ENCODE measurements at places on chromosomes 7 and 10. TPM values are rescaled to one million over a fixed set of nuclear protein-coding genes. Genes with fewer than 3 reads are reported as not detected.

Gene GJD4
- not detected for polyA plus RNA-seq

- DNase-seq = no peak
Measured at GRCh38 chr10:58115218-58116050, 152.3 kb downstream of the IPMK start.

GRCh38 chr10:35992107-35992506, 350.0 kb upstream of the FZD8 start:
- no peak for DNase-seq

Gene IL15RA
- polyA plus RNA-seq = 0.95 TPM

Gene HOXA10
- not detected for polyA plus RNA-seq

Gene UPK3B
- 0.21 TPM for polyA plus RNA-seq

- DNase-seq = no peak
Measured at GRCh38 chr10:119535305-119535704, 7.2 kb downstream of the RGS10 start.

- no peak for DNase-seq
Measured at GRCh38 chr7:77649716-77650349, 46.4 kb upstream of the RSBN1L start.

- no peak for DNase-seq
Measured at GRCh38 chr7:50552921-50553320, 12.3 kb downstream of the DDC start.

GRCh38 chr7:5553298-5553877, 129.8 kb upstream of the TNRC18 start:
- no peak for DNase-seq

Gene SLC26A5
- polyA plus RNA-seq = not detected

DNA sequence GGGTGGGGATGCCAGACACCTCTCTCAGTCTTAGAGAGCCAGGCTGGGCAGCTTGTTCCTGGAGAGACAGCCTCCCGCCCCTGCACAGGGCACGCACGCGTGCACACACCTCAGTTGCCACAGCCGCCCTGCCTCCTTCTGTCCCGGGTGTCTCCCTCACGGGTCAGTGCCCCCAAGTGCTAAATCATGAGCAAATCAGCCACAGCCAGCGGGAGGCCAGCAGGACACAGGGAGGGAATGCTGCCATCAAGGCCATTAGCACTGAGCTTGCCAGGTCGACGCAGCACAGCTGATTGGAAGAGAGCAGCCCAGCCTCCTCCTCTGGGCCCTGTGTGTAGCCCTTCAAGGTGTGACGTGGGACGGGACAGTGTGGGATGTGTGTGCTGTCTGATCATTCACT, 130.4 kb downstream of the CDH23 start:
- DNase-seq = no peak

GRCh38 chr10:74096777-74097176, 53.9 kb downstream of the AP3M1 start:
- DNase-seq = peak; percentile 33

DNA sequence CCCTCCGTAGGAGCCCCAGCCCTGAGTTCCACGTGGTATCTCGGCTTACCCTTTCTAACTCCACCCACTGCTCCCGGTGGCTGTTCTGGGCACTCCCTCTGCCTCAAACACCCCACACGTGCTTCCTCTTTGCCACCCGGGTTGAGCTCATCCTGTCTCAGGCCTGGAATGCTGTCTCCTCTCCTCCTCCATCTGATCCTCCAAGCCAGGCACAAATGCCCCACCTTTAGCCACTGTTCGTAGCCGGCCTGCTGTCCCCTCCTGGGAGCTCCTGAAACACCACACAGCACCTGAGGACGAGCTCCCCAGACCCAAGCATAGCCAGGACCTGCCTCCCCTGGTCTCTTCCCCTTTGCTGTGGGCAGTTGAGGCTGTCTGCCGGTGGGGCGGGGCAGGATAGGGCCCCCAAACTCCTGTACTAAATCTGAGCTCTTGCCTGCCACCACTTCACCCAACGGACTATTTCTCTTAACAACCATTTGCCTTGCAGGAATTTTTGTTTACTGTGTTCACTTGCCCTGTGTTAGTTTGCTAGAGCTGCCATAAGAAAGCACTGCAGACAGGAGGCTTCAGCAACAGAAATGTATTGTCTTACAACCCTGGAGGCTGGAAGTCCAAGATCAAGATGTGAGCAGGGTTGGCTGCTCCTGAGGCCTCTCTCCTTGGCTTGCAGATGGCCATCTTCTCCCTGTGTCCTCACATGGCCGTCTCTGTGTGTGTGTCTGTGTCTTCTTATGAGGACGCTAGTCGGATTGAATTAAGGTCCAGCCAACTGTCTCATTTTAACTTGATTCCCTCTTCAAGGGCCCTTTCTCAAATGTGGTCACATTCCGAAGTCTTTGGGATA, 58.3 kb upstream of the SHH start:
- no peak for DNase-seq

Gene EXOSC1
- polyA plus RNA-seq = 71.4 TPM

GRCh38 chr7:104299323-104299722, 29.1 kb upstream of the LHFPL3 start:
- DNase-seq = no peak

DNA sequence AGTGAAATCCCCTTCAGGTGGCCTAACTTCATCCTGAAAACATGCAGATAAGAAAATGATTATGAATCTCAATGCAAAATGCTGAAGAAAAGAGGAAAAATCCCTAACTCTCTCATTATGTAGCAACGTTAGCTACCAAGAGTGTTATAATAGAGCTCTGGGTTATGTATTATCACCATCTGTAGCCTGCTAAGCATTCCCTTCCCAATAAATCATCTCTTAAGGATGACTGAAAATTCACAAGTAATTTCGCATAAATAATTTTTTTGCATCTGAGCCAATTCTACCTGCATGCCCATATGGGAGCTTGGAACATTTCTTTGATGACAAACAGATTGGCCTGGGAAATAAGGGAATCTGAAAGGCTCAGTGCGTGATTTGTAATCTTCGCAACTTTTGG, 216.1 kb downstream of the HTR7 start:
- DNase-seq = no peak

- no peak for DNase-seq
Measured at GRCh38 chr10:103663802-103664201, 170.3 kb downstream of the NEURL1 start.

Gene AGBL3
- polyA plus RNA-seq = 0.65 TPM

DNA sequence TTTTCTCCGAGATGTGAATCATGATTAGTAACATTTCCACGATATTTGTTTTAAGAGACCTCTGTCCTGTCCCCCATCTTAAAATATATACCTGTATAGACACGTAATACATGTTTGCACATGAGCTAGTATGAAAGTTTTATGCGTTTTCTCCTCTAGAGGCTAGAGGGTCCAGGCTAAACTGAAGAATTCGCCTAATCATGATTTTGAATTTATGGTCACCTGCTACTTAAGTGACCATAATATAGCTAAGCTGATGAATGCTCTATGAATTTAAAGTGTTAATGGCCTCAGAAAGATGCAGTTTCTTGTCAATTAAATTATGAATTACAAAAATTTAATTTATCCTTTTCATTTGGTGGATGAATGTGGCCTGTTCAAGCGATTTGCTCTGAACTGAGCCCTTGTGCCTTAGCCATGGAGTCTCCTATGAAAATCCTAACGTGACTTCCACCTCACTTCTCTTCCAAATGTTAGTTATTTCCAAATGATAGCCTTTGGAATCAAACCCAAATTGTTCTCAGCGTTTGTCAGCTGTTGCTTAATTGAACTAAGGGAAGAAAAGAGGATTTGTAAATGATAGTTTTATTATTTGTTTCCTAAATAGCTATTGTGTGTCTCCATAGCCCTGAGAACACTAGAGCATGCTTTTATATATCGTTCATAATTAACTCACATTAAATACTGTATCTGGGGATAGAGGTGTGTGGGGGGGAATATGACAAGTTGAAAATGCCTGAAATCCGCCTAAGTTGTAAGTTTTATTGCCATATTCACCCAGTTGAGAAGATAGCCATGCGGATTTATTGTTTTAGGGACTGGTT, 2.3 kb downstream of the CELF2 start:
- no peak for DNase-seq

GRCh38 chr10:62080905-62081304, 179.4 kb downstream of the ARID5B start:
- DNase-seq = no peak

- DNase-seq = no peak
Measured at GRCh38 chr10:105734479-105734878, 1093.4 kb downstream of the SORCS3 start.

GRCh38 chr10:78000956-78001472, 28.3 kb downstream of the POLR3A start:
- no peak for DNase-seq

- DNase-seq = no peak
Measured at GRCh38 chr10:43386549-43386948, 15.1 kb downstream of the FXYD4 start.
